ENCODE measurements at places on chromosomes 12 and 14. TPM values are rescaled to one million over a fixed set of nuclear protein-coding genes. Genes with fewer than 3 reads are reported as not detected.
A peak's percentile ranks its signal among the peaks of the same experiment; 100 is the strongest.

Gene PRKD1
- 29.9 TPM for polyA plus RNA-seq

Gene NFE2
- polyA plus RNA-seq, result 2.6 TPM

DNA sequence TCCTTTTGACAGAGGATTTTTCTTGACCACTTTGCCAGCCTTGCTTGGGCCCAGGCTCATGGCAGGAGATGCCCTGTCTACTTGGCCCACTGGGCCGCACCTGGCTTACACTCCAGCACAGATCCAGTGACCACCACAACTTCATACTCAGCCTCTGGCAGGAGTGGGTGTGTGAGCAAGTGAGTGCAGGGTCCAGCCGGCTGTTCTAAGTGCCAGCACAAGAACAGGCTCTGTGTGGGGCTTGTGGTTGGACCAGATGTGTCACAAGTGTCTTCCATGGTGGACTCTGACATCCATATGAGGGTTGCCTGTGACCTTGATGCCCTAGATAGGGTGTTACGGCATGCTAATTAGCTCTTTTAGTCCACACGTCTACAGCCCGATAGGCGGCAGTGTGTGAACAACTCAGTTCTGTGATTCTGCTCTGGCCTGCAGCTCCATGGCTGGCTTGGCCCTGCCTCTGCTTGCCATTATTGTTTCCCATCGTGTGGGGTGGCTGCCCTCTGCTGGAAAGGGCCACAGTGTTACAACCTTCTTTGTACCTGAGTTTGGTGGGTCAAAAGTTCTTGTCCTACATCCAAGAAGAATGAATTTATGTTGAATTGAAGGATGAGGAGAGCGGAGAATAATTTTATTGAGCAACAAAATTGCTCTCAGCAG lies 1089.1 kb downstream of the SLC6A15 start:
- no peak for DNase-seq

DNA sequence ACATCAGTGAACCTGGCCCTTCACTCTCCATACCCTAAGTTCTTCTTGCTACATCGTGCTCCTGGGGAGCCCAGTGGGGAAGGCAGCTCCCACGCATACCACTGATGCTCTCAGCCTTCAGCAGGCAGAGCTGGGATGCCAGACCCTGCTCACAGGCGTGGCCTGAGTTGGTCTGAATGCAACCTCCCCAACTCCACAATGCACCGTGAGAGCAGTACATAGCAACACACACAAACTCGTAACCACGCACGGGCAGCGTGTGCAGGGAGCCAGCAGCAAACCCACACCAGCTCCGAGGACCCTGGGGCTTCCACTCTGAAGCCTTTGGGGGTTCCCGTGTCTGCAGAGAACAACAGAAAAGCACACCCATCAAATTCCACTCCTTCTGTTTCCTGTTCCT lies 37.3 kb downstream of the ANO2 start:
- peak; percentile 38 for DNase-seq

DNA sequence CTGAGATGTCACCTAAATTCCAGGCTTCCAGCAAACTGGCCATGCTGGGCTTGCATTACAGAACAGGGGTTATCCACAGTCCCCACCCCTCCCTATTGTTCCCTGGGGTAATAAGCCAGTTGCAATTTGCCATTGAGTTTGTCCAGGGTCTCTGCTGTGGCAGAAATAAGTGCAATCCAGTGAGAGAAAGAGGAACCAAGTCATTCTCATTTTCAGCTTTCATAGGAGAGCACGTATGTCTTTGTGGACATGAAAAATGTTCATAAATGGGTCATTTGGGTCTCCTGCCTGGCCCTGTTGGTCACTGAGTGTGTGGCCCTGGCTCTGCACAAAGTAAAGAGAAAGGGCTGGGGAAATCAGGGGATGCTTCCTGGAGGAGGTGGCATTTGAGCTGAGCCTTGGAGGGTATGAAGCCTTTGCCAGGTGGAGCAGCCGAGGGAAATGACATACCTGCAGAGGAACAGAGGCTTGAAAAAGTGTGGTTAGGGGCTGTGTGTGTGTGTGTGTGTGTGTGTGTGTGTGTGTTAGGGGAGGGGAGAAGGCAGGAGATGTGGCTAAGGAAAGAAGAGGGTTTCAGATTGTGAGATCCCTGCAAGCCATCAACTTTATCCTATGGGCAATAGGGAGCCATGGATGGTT lies 29.3 kb downstream of the CMKLR1 start:
- DNase-seq, result no peak

Gene CLEC4A
- 1.8 TPM for polyA plus RNA-seq

Gene RHOJ
- polyA plus RNA-seq, result 18.3 TPM

- no peak for DNase-seq
Observed at GRCh38 chr14:41482861-41483260, 123.8 kb upstream of the LRFN5 start.

Gene USP44
- 3.0 TPM for polyA plus RNA-seq

GRCh38 chr14:39609119-39609518 lies 176.9 kb upstream of the FBXO33 start:
- DNase-seq, result no peak

DNA sequence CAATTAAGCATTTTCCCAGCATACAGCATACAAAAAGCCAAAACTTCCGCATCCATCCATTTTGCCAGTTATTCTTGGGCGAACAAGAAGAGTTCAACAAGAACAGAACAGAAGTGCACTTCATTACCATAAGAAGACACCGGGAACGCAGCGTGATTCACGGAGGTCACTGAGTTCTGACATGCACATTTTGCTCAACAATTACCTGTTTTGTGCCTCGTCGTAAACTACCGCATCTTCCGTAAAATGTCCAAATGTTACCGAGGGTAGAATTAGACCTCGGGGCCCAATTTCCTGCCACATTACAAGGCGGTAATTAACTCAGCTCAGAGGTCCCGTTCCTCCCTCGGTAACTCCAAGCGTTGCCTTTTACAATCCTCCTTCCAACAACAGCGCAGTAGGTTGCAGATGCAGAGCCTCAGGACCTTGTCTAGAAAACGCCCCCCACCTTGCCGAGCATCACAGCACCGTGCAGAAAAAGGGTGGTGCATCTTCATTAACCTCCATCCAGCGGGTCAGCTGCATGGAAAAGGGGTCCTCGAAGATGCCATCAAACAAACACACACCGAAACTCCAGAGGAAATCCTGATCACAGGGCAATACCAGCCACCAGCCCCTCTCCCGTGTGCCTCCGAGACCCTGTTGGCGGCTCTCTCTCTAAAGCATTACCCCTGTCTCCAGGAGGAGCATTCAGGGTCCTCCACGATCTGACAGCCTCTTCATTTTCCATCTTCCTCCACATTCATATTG lies 125.2 kb downstream of the BCL11B start:
- no peak for DNase-seq

Gene GPR84
- polyA plus RNA-seq, result 0.17 TPM

Gene LUM
- 135 TPM for polyA plus RNA-seq

DNA sequence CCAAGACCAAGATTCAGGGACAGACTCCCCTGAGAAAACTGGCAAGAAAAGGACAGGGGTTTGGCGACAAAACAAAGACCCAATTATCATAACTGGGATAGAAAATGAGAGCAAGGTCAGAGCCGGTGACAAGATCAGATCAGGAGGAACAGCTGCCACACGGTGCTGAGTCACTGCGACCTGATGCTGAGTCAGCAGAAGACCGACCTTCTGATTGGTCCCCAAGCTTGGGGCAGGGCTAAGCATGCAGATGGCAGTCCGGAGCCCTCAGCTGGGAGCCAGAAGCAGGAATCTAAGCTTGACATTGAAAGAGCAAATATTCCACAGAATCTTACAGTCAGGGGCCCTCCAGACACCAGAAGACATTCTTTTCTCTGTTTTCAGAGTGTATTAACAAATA lies 19.1 kb upstream of the ARMH4 start:
- DNase-seq, result peak; percentile 10

DNA sequence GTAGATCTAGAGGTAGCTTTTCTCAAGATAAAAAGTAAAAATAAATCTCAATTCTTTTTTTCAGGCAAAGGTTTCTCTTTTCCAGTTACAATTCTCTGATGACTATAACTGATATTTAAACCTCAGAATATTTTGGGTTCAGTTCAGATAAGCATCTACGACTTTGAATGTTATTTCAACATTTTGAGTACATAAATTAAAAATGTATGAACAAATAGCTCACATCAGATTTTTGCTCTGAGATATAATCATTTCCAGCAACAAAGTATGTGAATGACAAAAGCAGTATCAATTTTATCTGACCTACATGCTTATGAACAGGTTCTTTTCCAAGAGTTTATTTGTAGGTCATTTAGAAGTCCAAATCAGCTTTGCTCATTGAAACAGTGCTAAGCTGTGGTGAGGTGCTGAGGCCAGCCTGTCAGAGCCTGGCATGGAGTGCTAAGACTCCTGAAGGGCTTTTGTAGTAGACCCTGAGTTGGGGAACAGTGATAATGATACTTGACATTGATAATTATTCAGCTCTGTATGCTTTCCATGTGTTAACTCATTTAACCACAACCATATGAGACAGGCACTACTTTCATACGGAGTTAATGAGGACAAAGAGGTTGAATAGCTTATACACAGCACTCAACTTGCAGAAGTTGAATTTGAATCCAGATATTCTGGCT lies 205.0 kb upstream of the DCN start:
- no peak for DNase-seq

All from right renal pelvis (tissue), 4 donors.